SJCRH30 (cell line): ENCODE measurements at places on chromosomes 11 and 22. TPM values are rescaled to one million over a fixed set of nuclear protein-coding genes. Genes with fewer than 3 reads are reported as not detected.

The SLC25A18 gene
- total RNA-seq = 0.43 and 0.67 TPM in 2 replicates

The RBFOX2 gene
- total RNA-seq = 136 and 147 TPM in 2 replicates

The LPXN gene
- total RNA-seq = 1.9 TPM in 2 replicates

The DRD4 gene
- not detected in 2 replicates for total RNA-seq

DNA sequence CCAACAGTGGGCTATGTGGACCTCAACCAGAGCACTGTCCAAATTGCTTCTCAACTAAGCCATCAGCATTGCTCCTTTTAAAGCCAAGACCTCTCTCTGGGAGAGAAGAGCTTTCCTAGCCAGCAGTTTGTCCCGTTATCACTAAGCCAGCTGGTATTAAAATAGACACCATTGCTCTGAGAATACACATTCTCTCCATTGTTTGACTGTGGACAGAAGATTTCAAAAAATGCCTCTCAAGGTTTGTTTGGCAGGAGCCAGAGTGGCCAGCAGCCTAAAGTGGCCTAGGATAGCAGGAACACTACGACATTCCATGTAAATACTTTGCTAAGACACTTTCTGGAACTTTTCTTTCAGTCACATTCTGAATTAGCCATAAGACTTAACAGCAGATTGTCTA is 41.3 kb downstream of the EIF4ENIF1 start:
- H3K4me1 ChIP-seq = no peaks in the 10 kb centered on the region
- H3K27me3 ChIP-seq = no peaks in the 10 kb centered on the region
- H3K36me3 ChIP-seq = peaks cover 23% of the 10 kb centered on the region
- no peak overlapping the region for H3K4me3 ChIP-seq
- no peak overlapping the region for H3K27ac ChIP-seq

DNA sequence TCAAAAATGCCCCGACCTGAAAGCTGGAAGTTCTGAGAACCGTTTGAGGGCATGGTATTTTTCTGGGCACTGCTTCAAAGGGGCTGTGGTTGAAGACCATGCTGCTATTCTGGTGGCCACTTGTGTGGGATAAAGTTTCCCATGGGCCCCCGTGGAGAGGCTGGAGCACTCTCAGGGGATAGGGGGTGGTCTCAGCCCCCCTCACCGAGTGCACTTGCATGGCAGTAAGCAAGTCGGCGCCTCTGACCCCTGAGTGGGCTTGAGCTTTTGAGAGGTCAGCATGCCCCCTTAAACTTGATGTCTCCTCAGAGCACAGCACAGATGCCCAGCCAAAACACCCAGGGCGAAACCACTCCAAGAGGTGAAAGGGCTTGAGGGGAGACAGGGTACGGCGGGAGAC is 35.6 kb downstream of the TIMP3 start:
- H3K27ac ChIP-seq = no peak overlapping the region
- H3K4me3 ChIP-seq = no peak overlapping the region
- no peaks in the 10 kb centered on the region for H3K36me3 ChIP-seq
- H3K4me1 ChIP-seq = peaks cover 1% of the 10 kb centered on the region; the same call in 1 of the 2 replicates

- no peak for DNase-seq
- no peak overlapping the region for H3K27ac ChIP-seq
- H3K36me3 ChIP-seq = peaks cover 84% of the 10 kb centered on the region
- H3K4me3 ChIP-seq = no peak overlapping the region
- H3K27me3 ChIP-seq = no peaks in the 10 kb centered on the region
Observed at GRCh38 chr11:67247946-67248550, 18.2 kb upstream of the GRK2 start.

DNA sequence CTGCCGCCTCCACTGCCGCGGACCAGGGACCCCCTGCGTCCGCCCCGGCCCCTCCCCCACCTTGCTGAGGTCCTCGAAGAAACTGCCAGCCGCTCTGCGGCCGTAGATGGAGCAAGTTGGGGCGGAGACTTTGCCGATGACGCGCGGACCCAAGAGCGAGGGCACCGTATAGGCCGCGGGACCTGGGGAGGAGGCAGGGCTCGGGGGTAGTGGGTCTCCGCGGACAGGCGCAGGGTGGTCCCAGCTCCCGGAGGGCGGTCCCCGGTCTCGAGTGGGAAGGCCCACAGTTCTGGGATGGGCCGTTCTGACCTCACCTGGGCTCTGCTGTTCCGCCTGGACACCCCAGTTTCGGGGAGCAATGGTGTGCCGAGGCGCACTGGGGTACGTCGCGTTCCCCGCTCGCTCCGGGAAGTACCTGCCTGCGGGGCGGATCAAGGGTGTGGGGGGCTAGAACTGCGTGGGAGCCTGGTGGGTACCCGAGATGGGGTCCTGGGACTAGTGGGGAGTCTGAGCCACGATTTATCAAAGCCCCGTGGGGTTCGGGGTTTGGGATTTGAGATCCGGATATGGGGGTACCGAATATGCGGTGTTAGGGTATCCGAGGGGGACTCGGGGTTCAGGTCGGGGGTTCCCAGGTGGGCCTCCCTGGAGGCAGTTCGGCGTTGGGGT is 1.2 kb upstream of the TYMP start:
- no peak overlapping the region for H3K27ac ChIP-seq
- H3K4me1 ChIP-seq = peaks cover 2% of the 10 kb centered on the region; the same call in 1 of the 2 replicates
- no peak overlapping the region for H3K4me3 ChIP-seq
- DNase-seq = no peak

- no peaks in the 10 kb centered on the region for H3K4me1 ChIP-seq
- H3K27ac ChIP-seq = no peak overlapping the region
- H3K4me3 ChIP-seq = no peak overlapping the region
- no peaks in the 10 kb centered on the region for H3K36me3 ChIP-seq
- no peaks in the 10 kb centered on the region for H3K27me3 ChIP-seq
- no peak for DNase-seq
Observed at GRCh38 chr11:35192347-35192746, 53.4 kb downstream of the CD44 start.

- no peak overlapping the region for H3K27ac ChIP-seq
- H3K27me3 ChIP-seq = peaks cover 28% of the 10 kb centered on the region
- H3K4me1 ChIP-seq = peaks cover 31% of the 10 kb centered on the region
- H3K4me3 ChIP-seq = no peak overlapping the region
- H3K36me3 ChIP-seq = no peaks in the 10 kb centered on the region
- no peak for DNase-seq
Observed at GRCh38 chr22:50310949-50311444, 3.6 kb upstream of the PLXNB2 start.

GRCh38 chr11:43923406-43924111 is 18.9 kb upstream of the C11orf96 start:
- H3K27ac ChIP-seq = no peak overlapping the region
- H3K36me3 ChIP-seq = peaks cover 3% of the 10 kb centered on the region; the same call in 1 of the 2 replicates
- H3K4me1 ChIP-seq = peaks cover 46% of the 10 kb centered on the region
- no peak overlapping the region for H3K4me3 ChIP-seq
- no peaks in the 10 kb centered on the region for H3K27me3 ChIP-seq
- DNase-seq = no peak

DNA sequence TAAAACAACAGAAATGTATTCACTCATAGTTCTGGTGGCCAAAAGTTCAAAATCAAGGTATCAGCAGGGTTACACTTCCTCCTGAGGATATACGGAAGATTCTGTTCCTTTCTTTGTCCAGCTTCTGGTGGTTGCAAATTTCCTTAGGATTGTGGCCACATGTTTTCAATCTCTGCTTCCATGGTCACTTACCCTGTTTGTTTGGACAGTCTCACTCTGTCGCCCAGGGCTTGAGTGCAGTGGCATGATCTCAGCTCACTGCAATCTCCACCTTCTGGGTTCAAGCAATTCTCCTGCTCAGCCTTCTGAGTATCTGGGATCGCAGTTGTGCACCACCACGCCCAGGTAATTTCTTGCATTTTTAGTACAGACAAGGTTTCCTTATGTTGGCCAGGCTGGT is 534.3 kb downstream of the KCNA4 start:
- H3K36me3 ChIP-seq = no peaks in the 10 kb centered on the region
- H3K27ac ChIP-seq = no peak overlapping the region
- no peaks in the 10 kb centered on the region for H3K27me3 ChIP-seq
- DNase-seq = no peak
- no peaks in the 10 kb centered on the region for H3K4me1 ChIP-seq

DNA sequence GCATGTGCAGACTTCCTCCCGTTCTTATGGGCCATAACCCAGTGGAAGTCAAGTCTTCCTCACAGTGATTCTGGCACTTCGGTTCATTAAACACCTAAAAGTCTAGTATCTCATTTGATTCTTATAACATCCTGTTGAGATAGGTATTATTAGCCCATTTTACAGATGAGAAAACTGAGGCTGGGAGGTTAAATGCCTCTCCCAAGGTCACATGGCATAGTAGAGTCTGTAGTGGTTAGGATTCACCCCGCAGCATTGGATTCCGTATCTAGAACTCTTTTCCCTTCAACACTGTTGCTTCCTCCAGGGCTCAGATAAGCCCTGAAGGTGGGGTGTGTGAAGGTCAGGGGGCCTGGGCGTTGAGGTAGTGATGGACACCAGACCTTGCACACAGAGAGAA is 3.4 kb downstream of the GPHA2 start:
- H3K27ac ChIP-seq = no peak overlapping the region
- H3K36me3 ChIP-seq = no peaks in the 10 kb centered on the region
- no peak for DNase-seq
- H3K27me3 ChIP-seq = no peaks in the 10 kb centered on the region

- H3K36me3 ChIP-seq = no peaks in the 10 kb centered on the region
- DNase-seq = no peak
- no peak overlapping the region for H3K4me3 ChIP-seq
- no peak overlapping the region for H3K27ac ChIP-seq
- H3K4me1 ChIP-seq = no peaks in the 10 kb centered on the region
Observed at GRCh38 chr11:32390712-32391111, 44.6 kb downstream of the WT1 start.

DNA sequence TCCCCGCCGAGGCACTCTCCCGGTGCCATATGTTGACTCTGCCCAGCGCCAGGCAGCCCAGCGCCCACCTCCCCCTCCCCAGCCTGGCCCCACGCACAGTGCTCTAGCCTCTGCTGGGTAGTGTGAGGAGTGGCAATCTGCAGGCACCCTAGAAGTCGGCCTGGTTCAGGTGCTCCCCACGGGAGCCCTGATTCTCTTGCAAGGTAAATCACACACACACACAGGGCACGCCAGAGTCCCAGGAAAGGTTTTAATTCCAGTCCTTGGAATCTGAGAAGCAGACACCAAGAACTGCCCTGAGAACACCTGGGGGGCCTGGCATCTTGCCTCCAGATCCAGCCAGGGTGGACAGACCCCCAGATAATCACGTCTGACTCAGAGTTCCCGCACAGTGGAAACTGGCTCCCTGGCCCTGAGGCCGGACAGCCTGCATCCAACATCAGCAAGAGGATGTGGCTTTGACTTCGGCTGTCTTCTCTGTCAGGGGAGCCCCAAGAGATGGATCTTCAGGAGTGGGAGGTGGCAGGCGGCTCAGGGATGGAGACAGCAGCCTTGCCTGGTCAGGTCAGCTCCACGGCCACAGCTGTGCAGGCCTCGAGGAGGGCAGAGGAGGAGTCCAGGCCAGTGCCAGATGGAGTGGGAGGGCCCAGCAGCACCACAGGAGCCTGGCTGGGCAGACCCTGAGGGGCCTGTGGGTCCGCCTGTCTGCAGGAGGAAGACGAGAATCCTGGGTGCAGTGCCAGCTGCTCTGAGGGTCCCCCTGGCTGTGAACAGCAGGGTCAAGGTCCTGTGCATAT is 1.1 kb upstream of the RIN1 start:
- peak overlapping the region; percentile 31; the same call in 1 of the 2 replicates for H3K27ac ChIP-seq
- H3K4me3 ChIP-seq = no peak overlapping the region
- H3K36me3 ChIP-seq = no peaks in the 10 kb centered on the region

GRCh38 chr22:42635531-42635930 is 4.9 kb downstream of the ATP5MGL start:
- no peak for DNase-seq
- H3K4me3 ChIP-seq = no peak overlapping the region
- peaks cover 33% of the 10 kb centered on the region for H3K36me3 ChIP-seq
- no peaks in the 10 kb centered on the region for H3K4me1 ChIP-seq
- H3K27ac ChIP-seq = no peak overlapping the region

- no peak overlapping the region for H3K4me3 ChIP-seq
- H3K27me3 ChIP-seq = no peaks in the 10 kb centered on the region
- H3K4me1 ChIP-seq = no peaks in the 10 kb centered on the region
- DNase-seq = no peak
- H3K27ac ChIP-seq = no peak overlapping the region
- H3K36me3 ChIP-seq = no peaks in the 10 kb centered on the region
Observed at GRCh38 chr11:4932751-4933150, 8.6 kb upstream of the OR51G1 start.

- no peak overlapping the region for H3K4me3 ChIP-seq
- H3K27me3 ChIP-seq = no peaks in the 10 kb centered on the region; the same call in 1 of the 2 replicates
- no peaks in the 10 kb centered on the region for H3K4me1 ChIP-seq
- H3K36me3 ChIP-seq = no peaks in the 10 kb centered on the region
Observed at GRCh38 chr11:47992959-47993820, 12.8 kb downstream of the PTPRJ start.
